ENCODE measurements at places on chromosomes 6 and 20. TPM values are rescaled to one million over a fixed set of nuclear protein-coding genes. Genes with fewer than 3 reads are reported as not detected.

Gene FGD2
- 0.57 TPM for total RNA-seq

Gene RIPOR2
- total RNA-seq = 26.5 TPM

Gene ZNF341
- 7.1 TPM for total RNA-seq

DNA sequence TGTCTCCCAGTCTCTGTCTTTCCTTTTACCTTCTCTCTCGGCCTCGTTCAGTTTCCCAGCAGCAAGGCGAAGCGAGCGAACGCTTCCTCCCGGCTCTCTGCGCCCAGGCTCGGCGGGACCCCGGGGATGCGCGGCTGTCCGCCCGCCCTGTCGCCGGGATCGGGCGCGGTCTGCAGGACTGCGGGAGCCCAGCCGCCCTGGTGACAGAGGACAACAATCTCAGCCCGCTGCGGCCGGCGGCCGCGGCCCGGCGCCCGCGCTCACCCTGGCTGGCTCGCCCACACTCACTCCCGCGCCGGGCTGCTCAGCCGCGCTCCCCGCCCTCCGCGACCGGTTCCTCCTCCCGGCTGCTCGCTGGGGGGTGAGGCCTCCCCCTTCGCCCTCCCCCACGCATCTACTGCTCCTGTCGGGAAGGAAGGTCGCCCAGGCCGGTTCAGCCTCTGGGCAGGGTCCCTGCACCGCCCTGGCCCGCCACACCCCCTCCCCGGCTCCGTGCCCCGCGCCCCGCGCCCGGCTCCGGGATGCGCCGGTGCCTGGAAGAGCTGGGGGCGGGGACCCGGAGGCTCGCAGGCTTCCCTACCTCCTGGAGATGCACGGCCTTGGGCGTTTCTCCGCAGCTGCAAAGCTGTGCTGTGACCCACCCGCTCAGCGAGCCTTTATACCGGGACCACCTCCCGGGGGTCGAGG lies 410 bp downstream of the SYNE1 start:
- DNase-seq = no peak

- DNase-seq = no peak
These were observed 40.5 kb upstream of the VEGFA start for GRCh38 chr6:43729537-43729936.

- no peak for DNase-seq
These were observed 141.6 kb downstream of the BTBD9 start for GRCh38 chr6:38498085-38498484.

DNA sequence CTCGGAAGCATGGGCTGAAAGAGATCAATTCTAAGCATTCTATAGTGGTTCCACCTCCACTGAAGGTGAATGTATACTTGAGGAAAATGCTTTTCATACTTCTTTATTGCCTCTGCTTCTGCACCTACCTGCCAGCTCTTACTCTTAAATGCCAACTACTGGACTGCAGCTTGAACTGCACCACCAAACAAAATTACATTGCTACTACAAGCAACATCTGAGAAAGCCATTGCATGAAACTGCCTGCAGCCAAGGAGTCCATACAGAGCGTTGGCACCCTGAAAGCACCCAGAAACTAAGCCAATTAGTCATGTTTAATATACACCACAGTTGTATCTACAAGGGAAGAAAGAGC lies 440.9 kb downstream of the BTBD3 start:
- no peak for DNase-seq

Gene PBX2
- total RNA-seq = 88.1 TPM

GRCh38 chr6:46370622-46371021 lies 120.6 kb downstream of the RCAN2 start:
- DNase-seq = no peak

Gene ZKSCAN8
- 17.7 TPM for total RNA-seq

DNA sequence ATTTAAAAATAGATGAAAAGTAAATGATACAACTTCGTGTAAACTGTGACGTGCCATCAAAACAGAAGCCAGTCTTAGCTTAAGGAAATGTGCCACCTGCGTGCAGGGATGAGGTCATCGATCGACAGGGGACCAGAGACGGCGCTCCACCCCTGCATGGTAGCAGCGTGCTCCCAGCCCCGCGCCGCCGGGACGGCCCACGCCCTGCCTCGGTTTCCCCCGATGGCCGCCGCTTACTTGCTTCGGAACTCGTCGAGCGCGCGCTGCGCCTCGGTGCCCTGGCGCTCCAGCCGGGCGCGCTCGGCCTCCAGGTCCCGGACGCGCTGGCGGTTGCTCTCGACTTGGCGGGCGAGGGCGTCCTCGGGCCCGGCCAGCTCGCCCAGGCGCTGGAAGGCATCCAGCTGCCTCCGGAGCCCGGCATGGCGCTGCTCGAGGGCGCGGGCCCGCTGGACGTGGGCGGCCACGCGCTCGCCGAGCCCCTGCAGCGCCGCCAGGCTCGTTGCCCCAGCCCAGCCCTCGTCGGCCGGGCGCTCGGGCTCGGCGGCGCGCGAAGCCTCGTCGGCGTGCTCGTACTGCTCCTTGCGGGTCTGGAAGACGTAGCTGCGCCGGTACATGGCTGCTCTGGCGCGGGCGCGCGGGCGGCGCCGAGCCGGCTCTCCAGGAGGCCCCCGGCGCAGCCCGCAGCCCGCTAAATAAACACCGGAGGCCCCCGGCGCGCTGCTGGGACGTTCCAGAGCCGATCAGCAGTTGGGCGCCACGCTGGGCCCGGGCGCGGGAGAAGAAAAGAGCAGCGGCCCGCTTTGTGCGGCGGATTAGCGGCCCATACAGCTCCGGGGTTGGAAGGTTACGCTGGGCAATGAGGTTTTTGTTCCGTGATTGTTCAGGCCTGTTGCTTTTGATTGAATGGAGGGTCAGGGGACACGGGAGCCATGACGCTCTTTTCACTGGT lies at the start of gene BFSP1:
TSS of gene BFSP1 (minus strand) at position 664 of the 949 bp plus-strand sequence. CDS start at position 614, 50 bp downstream.
- DNase-seq = peak; percentile 86

- no peak for DNase-seq
These were observed 140.0 kb downstream of the ARID1B start for GRCh38 chr6:156917213-156917612.

DNA sequence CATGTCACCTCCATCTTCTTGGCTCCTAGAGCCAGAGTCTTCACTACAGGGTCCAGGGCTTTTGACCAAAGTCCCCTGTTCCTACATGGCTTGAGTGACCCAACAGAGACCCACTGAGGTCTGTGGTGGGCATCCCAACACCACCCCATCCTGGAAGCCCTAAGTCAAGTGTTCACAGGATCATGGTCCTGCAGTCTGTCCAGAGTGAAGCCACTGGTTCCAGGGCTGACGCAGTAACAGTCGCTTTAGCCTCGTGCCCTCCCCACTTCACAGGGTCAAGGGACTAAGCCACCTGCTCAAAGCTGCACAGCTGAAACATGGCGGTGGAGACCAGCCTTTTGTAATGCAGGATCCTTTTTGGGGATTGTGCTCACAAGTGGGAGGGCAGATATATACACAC lies 133.9 kb downstream of the JPH2 start:
- DNase-seq = peak; percentile 52

Gene BPI
- not detected for total RNA-seq

Gene TASP1
- 14.9 TPM for total RNA-seq

GRCh38 chr6:19691465-19692167 lies 145.6 kb upstream of the ID4 start:
- DNase-seq = peak; percentile 27

DNA sequence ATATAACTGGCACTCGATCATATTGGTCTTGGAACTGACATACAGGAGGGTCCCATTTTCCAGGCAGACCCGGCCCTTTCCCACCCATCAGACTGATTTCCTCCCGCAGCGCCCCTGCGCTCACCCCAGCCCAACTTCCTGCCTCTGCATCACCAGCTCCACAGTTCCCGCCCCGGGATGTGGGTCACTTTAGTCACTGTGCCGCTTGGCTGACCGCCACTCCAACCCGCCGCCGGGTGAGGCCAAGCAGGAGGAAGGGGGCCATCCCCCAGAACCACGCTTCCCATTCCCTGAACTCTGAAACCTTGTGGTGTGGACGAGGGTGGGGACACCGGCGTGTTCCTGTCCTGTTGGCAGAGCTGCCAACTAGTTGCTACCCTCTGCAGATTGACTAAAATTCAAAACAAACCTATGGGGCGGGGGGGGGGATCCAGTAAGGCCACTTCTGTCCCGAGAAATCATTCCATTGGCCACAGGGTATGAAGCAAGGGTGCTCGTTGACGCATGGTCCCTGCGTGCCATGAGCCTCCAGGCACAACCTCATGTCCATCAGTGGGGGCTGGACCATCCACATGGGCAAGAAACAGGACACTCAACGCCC lies 12.3 kb downstream of the TGM2 start:
- peak; percentile 83 for DNase-seq

DNA sequence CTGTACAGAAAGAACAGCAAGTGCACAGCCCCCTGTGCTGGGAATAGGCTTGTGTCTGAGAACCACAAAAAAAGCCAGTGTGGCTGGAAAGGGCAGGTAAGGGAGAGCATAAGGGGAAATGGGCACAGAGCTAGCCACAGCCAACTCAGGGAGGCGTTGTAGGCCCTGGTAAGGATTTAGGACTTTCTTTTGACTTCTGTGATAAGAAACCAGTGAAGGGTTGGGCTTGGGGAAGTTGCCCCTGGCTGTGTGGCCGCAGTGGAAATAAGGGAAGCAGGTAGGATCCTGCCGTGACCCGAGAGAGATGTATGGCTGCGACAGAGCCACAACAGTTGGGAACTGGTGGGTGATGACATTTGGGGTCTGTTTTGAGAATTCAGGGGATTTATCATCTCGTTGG lies 30.0 kb upstream of the PHACTR2 start:
- no peak for DNase-seq

- DNase-seq = no peak
These were observed 37.6 kb upstream of the LYRM2 start for GRCh38 chr6:89675949-89676748.

Gene MOG
- not detected for total RNA-seq

- no peak for DNase-seq
These were observed 262.9 kb downstream of the TAF4 start for GRCh38 chr20:61802721-61803311.

Gene CFAP61
- not detected for total RNA-seq

Gene SLC4A11
- total RNA-seq = 1.9 TPM

Gene TREML2
- 3.5 TPM for total RNA-seq

Gene RHAG
- total RNA-seq = not detected

Gene SSTR4
- not detected for total RNA-seq

Gene YIPF3
- 47.7 TPM for total RNA-seq

GRCh38 chr6:16827627-16828026 lies 66.4 kb upstream of the ATXN1 start:
- no peak for DNase-seq

Gene TMEM200A
- 1.3 TPM for total RNA-seq

DNA sequence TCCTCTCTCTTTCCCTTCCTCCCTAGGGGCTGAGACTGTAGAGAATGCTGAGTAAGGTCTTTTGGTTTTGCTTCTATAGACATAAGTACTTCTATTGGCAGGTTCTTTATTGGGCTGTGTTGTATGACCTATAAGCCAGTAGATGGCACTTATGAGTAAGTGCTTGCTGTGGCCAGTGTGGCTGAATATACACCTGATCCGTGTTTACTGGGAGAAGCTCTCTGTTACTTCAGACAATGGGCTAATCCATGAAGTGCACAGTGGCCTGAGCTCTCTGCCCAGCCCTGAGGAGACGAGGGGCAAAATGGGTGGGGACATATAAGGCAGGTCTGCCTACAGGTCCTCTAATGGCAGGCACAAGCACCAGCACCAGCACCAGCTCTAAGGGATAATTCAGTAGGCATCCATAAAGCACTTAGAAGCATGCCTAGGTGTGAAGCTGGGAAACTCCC lies 610.3 kb downstream of the RNF144B start:
- DNase-seq = no peak

Gene TPMT
- 0.72 TPM for total RNA-seq

- DNase-seq = no peak
These were observed 82.3 kb downstream of the DNAH8 start for GRCh38 chr6:38797391-38797790.

DNA sequence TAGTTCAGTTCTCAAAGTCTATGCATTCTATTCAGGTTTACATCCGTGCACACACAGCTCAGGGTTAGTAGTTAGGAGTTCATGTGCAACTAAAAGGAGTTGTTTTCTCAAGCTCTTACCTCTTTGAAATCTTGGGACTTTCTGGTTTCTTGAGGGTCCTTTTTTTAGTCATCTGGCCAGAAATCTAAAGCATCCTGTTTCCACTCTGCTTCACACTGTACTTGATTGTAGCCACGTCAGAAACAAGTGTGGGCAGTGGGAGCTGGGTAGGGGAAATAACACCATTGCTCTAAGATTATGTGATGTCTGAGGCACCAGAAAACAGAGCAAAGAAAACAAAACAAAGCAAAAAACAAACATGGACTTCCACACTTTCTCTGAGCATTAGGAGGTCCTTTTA lies 58.3 kb downstream of the HDGFL1 start:
- no peak for DNase-seq

GRCh38 chr20:19688031-19688806 lies 69.8 kb upstream of the RIN2 start:
- DNase-seq = no peak

Gene TRERF1
- total RNA-seq = 37.3 TPM

DNA sequence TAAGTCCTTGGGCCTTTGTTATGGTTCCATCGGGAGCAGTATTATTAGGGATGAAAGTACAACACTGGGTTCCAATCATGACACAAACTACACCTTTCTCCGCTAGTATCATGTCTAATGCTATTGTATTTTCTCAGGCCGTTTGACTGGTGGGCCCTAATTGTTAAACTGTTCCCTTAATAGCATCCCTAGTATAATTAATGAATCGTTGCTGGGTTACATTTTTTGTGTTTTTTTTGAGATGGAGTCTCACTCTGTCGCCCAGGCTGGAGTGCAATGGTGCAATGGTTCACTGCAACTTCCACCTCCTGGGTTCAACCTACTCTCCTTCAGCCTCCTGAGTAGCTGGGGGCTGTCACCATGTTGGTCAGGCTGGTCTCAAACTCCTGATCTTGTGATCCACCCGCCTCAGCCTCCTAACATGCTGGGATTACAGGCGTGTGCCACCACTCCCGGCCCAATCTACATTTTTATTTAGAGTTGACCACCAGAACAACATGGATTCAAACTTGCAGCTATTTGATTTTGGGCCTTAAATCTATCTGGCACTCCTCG lies 4.1 kb upstream of the ZNFX1 start:
- DNase-seq = no peak

Measured in activated CD4-positive, alpha-beta T cell treated with anti-CD3 and anti-CD28 coated beads, Interleukin-2, amount 10 ng/mL, durations not matched to agents 24 days and 14 days (primary cell).